Fibroblast of the conjunctiva (primary cell): ENCODE measurements at places on chromosomes 5 and 9.

GRCh38 chr5:173236531-173237142 is 1.6 kb upstream of the NKX2-5 start:
- no peak for DNase-seq

GRCh38 chr9:27933210-27934025 is 360.1 kb upstream of the C9orf72 start:
- DNase-seq: no peak

GRCh38 chr9:127586537-127586936 is 25.5 kb upstream of the STXBP1 start:
- peak; percentile 67 for DNase-seq

DNA sequence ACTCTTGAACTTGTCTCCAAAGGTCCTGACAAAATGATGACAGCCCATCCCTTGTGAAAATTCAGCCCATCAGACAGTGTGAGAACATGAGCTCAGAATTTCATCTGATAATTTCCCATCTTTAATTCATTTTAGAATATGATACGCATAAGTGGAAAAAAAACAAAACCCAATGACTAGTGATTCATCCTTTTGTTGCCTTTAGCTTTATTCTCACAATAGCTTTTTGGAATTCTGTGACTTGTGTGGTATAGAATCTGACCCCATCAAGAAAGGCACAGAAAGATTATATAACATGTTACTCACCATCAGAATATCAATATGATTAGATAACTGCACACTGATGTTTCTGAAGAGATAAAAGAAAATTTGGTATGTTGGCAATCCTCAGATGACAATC is 16.1 kb upstream of the TMED7 start:
- DNase-seq: no peak

DNA sequence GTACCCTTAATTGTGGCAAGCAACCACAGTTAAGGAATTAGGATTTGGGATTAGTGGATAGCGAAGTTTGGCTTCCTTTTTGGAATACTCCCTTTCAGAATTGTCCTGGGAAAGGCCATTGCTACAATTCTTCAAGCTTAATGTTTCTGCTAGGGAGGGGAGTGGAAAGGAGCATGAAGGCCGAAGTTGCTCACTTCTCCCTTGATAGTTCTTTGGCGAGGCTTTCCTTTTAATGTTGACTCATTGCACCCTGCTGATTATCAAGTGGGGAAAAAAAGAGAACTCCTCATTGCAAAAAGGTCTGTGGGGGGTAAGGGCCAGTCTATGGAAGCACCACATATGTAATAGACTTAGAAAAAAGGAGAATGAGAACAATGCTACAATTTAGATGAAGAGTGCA is 30.7 kb downstream of the GRIN3A start:
- DNase-seq: no peak

DNA sequence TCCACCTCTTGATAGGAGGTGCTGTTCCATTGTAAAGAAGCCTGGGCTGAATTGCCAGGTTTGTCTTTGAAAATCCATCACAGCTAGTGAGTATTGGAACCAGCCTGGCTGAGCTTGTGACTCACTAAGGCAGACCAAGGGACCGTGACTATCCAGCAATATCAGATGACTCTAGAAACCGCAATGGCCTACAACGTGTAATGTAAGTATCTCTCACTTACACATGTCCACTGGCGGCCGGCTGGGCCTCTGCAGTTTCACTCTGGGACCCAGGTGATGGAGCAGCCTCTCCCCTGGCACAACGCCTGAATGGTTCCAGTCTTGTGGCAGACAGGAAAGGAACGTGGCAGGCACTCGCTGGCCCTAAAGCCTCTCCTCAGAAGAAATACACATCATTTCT is 3.1 kb upstream of the HRH2 start:
- no peak for DNase-seq

DNA sequence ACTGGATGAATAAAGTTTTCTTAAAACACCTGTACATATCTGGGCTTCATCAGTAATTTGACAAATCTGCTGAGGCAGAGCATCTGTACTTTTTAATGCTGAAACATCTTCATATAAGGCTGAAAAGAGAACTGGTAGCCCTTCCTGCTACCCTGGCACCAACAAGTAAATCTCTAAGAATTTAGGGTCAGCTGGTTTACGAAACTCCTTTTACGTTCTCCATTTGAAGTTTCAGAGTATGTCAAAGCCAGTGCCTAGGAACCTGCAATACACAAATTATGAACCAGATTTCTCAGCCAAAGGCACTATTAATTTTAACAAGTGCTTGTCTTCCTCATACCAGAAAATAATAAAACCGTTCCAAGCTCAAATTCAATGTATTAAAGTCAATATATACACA is 3.8 kb downstream of the ZFAND5 start:
- no peak for DNase-seq

DNA sequence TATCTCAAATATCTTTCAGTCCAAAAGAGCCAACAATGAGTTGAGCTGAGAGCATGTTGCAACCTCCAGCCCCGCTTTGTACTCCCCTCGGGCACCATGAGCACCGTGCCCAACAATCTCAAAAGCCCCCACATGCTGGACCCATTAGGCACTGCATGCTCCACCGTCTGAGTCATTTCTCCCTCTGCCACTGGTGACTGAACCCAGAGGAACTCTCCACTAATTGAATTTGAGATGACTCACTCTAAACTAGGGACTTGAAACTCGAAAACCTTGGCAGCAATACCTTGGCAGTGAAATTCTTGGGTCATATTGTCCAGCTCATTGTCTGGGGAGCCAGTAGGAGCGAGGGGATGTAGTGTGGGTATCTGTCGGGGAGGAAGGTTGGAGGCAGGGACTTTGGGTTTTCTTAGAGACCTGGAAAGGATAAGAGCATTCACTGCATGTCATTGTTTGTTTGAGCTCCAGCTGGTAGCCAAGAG is 49.9 kb upstream of the SLIT3 start:
- DNase-seq: peak; percentile 99

DNA sequence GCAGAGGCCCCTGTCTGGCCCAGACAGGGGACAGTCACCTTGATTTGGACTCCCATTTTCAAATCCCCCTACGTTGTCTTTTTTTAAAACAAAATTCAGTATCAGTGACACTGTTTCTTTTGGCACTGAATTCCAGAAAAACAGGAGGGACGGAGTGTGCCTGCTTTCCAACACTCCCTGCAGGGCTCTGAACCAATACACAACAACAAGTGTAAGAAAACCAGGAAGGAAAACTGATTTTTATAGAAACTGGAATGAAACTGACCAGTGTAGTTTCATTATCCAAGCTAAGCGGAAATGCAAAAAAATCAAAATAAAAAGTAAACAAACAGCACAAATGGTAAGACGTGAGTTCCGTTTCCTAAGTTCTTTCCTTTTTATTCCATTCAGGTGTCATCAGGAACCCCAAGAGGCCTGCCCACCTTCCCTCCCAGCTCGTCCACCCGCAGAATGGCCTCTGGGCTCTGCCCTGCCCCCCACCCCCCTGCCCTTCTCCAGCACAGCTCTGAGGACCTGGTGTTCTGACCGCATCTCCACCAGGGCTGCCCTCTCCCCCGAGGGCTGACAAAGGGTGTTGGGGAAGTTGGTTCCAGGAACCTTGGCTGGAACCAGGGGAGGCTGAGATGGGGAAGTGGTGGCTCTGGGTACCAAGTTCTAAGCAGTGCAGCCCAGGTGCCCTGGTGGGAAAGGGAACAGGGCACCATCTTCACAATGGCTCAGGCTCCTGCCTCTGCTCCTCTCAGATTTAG is 73.6 kb downstream of the PSD2 start:
- no peak for DNase-seq

GRCh38 chr5:23012842-23013241 is 159.7 kb upstream of the CDH12 start:
- no peak for DNase-seq

DNA sequence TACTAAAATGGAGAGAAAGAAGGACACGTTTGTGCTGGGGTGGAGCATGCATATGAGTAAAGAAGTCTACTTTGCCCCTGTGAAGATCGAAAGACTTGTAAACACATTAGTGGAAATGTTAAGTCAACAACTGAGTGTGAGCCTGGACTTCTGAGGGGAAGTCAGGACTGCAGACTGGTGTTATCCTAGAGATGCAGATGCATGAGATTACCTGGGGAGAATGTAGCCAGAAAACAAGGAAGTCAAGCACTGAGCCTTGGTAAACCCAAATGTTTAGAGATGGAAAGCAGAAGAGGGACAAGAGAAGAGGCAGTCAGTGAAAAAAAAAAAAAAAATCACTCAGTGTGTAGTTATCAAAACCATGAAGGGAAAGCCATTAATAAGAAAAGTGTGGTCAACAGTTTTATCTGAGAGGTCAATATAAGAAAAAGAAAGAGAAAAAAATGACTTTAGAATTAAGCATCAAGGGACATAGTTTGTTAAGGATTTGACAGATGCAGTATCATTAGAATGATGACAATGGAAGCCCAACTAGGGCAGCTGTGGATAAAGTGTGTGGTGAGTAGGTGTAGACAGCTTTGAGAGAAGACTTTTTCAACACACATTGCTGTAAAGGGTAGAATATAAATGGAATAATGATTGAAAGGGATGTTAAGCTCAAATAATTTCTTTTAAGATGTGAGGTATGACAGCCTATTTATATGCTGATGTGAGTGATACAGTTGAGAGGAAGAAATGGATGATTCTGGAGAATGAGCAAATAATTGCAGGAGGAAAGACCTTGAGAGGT is 22.2 kb downstream of the JAKMIP2 start:
- no peak for DNase-seq

- no peak for DNase-seq
Measured at GRCh38 chr5:33367416-33367815, 73.3 kb upstream of the TARS1 start.

- no peak for DNase-seq
Measured at GRCh38 chr5:40798801-40799210, 632 bp upstream of the PRKAA1 start.

DNA sequence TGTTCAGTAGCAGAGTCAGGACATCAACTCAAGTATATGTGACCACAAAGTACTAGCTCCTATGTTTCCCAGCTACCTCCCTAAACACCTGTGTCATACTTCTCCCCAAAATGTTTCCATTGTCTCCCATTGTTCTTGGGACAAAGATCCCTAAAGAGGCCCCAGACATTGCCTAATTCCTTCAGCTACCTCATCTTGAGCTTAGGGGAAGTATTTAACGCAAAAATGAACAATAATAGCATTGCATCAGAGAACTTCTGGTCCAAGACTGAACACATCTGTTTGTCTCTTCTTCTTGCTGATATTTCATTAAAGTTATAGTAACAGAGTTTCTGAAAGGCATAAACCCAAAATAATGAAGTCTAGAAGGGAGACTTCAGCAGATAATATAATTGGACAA is 430.8 kb downstream of the MTRR start:
- DNase-seq: no peak

- DNase-seq: no peak
Measured at GRCh38 chr9:131347376-131348020, 46.4 kb upstream of the PRRC2B start.

DNA sequence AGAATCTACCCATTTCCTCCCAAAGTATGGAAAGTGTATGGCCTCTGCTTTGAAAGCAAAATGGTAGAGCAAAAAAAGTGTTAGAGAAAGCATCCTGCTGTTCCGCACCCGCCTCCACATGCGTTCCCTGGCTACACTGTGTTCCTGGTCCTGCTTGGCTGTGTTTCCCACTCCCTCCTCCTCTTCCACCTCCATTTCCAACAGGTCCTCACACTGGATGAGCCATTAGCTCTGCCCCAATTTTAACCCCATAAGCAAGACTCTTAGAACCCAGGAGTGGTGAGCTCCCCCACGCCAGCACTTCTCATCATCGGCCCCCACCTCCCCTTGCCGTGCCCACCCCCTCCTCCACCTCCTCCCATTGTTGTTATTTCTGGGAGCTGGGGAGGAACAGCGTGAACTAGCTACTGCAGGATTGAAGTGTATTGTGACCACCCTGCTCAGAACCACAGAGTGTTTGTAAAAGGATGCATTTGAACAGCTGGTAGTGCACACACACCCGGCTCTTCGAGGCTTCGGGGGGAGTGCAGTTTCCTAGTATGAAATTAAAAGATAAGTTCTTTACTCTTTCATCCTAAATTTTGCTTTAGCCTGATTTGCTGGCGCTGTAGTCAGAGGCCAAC is 120.0 kb downstream of the PDZD2 start:
- DNase-seq: no peak

DNA sequence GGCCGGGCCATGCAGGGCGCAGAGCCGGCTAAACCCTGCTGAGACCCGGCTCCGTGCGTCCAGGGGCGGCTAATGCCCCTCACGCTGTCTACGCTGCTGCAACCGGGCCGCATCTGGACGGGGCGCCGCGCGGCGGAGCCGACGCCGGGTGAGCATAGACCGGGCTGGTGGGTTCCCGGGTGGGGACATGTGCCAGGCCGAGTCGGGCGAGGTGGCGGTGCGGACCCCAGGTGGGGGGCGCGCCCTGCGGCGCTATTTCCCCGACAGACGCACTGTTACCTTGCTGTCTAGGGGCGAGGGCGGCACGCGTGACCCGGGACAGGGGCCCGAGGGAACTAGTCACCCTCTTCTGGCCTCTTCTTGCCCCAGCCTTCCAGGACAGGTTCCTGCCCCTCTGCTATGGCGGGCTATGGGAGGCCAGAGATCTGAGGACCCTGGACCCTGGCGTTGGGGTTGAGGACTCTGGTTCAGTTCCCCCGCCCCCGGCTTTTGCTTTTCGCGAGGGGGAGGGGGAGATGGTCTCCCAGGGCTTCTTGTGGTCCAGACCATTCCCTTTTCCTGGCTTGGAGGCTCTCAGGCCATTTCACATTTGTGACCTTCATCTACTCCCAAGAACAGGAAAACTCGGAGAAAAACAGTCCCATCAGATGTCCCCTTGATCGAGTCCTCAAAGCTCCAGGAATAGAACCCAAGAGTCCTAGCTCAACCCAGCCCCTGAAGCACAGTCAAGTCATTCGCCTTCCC is 536 bp downstream of the SLC27A4 start:
- DNase-seq: no peak

DNA sequence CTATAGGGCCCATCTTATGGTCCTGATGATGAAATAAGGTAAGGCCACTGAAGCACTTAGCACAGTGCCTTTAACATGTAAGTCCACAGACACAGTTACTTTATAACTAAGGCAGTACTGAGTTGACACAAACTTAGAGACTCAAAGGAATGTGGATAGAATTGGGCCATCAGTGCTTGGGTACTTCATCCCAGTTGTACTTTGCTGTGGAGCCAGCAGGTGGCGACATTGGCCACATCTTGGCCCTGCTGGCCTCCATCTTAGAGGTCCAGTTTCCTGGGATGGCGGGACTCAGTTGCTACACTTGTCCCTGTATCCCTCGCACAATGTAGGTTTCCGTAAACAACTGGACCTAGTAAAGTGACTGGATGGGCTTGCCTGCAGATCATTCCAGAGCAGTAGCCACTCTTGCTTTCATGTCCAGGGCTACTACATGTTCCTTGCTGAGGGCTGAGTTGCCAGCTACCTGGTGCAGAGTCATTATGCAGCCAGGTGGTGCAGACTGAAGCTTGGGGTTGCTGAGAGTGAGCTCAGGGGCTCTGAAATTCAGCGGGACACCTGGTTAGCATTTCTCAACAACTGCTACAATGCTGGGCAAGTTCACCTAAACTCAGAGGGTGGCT is 10.6 kb downstream of the MTAP start:
- peak; percentile 51 for DNase-seq
